ENCODE measurements at places on chromosomes 4 and X.

- DNase-seq: no peak
Observed at GRCh38 chr4:133524369-133524768, 375.3 kb downstream of the PCDH10 start.

GRCh38 chrX:15866147-15866546 lies 11.5 kb upstream of the AP1S2 start:
- DNase-seq: no peak

DNA sequence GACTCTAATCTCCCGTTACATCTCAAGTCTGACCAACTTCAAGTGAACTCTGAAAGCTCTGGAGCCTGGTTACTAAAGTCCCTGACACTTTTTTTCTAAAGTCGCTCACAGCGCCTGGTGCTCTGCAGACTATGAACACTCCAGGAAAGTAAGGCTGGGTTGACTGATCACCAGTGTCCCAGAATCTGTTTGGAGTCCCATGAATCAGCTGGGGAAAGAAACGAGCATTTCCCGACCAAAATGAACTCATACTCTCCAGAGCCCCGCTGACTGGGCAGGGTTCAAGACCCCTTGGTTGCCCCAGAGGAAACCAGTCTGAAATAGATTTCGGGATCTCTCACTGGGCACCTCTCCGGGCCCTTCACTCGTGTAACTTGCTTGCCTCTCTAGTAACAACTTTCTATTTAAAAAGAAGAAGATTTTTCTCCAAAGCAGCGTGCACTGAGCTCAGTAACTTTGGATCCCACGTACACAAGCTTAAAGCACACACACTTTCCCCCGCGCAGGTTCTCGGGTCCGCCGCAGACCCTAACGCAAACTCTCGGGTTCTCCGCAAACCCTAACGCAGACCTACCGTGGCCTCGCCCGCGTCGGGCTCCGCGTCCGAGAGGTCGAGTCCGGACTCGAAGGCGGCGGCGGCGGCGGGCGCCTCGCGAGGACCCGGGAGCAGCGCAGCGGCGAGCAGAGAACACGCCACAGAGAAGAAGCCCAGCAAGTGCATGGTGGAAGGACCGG lies 964 bp downstream of the VEGFC start:
- DNase-seq: no peak

DNA sequence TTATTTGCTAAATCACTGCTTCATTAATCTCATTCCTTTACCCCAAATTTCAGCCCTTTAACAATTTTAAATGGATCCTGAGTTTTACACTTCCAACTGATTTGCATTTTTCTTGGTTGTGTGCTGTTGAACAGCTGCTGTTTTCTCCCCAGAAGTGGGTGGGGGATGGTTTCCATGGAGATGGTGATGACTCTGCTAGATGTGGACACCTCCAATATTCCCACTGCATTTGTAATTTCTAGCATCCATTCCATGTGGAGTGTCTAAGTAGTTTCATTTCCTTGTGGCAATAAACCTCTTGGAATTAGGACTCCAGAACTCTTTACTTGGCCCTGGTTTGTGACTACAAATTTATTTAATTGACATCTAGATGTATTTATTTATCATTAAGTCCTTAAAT lies 330.4 kb downstream of the GBA3 start:
- no peak for DNase-seq

DNA sequence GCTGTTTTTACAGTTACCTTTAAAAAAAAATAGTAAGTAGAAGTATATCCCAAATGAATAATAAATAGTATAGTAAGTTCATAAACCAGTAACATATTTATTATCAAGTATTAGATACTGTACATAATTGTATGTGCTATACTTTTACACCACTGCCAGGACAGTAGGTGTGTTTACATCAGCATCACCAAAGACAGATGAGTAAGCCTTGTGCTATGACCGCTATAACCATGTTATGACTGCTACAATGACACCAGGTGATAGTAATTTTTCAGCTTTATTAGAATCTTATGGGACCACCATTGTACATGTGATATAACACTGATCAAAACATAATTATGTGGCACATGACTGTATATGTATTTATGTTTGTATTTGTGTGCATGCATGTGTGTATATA lies 27.3 kb downstream of the PABPC4L start:
- no peak for DNase-seq

DNA sequence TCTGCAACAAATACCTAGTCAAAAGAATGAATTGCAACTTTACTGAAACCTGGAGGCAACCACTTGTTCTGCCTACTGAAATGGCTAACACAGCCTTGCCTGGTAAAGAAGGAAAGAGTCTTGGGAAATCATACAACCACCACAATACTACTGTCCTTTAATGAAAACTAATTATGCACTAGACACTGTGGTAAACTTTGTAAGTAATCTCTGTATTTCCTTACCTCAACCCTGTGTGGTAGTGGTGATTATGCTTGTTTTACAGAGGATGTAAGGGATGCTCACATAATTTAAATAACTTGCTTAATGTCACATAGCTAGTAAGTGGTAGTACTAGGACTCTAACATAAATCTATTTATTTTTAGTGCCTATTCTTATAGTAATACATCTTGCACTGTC lies 44.7 kb downstream of the TMEM156 start:
- DNase-seq: no peak

DNA sequence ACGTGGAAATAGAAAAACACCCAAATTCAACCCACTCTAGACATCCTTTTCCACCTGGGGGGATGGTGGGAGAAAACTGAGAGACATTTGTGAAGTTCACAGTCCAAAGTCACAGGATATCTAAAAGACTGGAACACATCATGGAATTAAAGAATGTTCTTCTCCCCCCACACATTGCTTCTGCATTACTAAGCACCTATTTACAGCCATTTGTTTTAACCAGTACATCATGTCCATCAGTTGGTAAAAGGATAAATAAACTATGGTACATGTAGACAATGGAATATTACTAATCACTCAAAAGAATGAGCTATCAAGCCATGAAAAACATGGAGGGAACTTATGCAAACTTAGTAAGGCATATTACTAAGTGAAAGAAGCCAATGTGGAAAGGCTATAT lies 185.5 kb upstream of the ANXA10 start:
- DNase-seq: no peak

GRCh38 chrX:71099736-71100135 lies 4.1 kb downstream of the FOXO4 start:
- no peak for DNase-seq

DNA sequence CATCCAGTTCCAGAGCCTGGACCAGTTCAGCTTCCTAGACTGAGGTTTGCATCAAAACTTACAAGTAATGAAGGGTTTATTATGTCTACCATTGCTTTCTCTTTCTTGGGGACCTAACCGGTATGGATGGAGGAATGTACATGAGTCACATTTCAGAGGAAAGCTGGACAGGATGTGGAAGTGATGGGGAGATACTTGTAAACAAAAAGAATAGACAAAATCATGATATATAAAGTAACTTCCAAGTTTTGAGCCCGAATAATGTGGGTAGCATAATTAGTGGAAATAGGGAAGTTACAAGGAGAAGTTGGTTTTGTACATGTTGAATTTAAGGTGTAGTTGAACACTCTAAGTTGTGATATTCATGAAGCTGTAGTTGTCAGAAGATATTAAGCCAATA lies 15.0 kb downstream of the FNIP2 start:
- no peak for DNase-seq

DNA sequence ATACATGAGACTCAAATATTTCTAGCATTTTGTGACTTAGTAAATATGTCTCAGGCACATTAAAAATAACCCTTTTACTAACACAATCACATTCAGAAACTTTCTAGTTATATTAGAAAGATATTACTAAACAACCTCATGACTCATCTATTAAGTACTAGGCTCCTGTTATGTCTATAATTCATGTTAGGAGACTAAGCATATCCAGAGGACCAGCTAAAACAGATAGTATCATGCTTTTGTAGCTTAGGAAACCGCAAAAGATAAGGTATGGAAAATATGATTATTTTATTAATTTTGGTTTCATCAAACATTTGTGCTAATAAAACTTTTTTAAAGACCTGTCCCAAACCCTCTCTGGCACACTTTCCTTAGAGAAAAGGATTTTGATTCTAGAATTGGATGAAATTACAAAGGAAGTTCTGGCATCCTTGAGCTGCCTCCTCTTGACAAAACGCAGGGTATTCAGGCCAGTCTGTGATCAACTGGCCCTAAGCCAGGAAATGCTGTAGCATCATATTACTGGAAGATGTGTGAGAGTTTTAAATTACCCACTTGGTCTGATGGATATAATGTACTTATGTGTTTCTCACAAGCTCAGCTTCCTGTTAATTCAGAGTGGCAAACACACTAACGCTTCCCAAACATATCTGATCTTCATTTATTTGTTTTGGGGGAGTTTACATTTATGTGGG lies 60.4 kb downstream of the NRK start:
- DNase-seq: no peak

- no peak for DNase-seq
Observed at GRCh38 chrX:24080704-24081103, 25.9 kb downstream of the EIF2S3 start.

DNA sequence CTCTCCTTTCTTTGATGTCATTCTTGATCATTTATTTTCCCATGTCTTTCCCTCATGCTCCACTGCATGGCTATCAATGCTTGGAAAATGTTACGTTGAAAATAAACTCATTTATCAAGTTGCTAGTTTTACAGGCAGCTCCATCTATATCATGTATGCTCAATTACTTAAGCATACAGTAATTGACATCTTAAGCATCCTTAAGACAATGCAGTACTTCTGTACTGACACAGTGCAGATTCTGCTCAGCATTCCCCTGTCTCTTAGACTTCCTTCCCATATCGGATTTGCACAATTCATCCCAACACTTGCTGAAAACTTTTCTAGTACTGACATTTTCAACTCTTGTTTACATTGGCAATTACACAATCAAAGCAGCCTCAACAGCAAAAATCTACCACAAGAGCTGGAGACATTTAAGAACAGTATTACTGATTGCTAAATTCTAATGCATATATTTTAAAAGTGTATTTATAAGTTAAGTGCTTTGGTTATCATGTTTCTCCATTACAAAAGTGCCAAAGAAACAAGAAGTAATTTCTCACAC lies 165.6 kb downstream of the ATP10D start:
- DNase-seq: no peak

GRCh38 chr4:123350191-123350544 lies 46.4 kb upstream of the SPRY1 start:
- no peak for DNase-seq

GRCh38 chrX:150324035-150324728 lies 38.9 kb upstream of the MAMLD1 start:
- no peak for DNase-seq

DNA sequence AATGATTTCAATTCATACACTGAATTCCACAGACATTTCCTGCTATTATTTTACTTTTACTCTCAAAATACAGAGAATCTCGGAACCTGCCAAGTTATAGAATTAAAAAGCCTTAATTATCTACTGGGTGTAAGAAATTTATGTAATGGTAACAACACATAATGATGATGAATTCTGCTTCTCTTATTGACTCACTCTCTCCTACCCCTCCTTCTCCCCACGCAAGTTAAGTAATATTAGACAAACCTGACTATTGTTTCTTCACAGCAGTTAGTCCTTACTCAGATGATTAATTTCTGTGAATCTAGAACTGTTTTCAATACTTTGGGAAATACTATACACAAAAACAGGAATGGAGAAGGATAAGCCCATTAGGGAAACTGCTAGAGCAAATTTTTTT lies 762.0 kb downstream of the CCSER1 start:
- no peak for DNase-seq

GRCh38 chr4:172843192-172843591 lies 325.4 kb upstream of the GALNT7 start:
- no peak for DNase-seq

GRCh38 chr4:123455360-123455759 lies 58.8 kb downstream of the SPRY1 start:
- DNase-seq: no peak

GRCh38 chrX:11655282-11656015 lies 10.3 kb downstream of the ARHGAP6 start:
- DNase-seq: no peak

DNA sequence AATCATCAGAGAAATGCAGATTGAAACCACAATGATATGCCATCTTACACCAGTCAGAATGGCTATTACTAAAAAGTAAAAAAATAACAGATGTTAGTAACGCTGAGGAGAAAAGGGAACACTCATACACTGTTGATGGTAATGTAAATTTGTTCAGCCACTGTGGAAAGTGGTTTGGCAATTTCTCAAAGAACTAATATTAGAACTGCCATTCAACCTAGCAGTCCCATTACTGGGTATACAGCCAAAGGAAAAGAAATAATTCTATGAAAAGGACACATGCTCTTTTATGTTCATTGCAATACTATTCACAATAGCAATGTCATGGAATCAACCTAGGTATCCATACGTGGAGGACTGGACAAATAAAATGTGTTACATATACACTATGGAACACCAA lies 566.3 kb downstream of the STPG2 start:
- no peak for DNase-seq

- DNase-seq: no peak
Observed at GRCh38 chr4:87650938-87651337, 858 bp downstream of the DMP1 start.

DNA sequence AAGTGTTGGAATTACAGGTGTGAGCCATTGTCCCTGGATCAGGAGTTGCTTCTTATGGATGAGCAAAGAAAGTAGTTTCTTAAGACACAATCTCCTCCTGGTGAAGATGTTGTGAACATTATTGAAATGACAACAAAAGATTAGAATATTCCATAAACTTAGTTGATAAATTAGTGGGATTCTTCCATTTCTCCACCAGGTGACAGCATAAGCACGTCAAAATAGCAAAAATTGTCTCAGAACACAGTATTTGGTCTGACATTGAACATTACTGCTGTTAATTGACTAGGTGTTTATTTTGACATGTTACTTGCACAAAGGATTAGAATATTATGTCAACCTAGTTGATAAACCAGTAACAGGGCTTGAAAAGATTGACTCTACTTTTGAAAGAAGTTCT lies 21.6 kb downstream of the CLDN34 start:
- no peak for DNase-seq

DNA sequence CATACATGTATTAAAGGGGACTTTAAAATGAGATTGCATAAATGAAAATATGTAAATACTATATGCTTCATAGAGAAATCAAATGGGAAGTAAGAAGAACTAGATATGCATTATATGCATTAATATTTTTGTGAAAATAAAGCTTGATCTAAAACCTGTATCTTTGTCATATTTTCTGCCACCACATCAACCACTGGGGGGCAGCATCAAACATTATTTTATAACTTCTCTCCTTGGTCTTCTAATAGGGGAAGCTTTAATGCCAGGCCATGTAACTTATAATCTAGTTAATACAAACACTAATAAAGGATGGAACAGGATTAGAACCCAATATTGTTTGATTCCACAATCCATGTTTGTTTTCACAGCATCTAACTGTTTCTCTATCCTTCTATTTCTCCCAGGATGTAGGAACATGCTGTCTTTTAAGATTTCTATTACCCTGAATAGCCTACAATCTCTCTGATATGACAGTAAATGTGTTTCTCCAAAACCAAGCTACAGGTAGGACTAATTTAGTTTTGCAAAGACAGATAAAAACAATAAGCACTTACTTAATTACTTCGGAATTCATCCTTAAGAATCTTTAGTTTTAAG lies 10.0 kb downstream of the QRFPR start:
- DNase-seq: peak; percentile 42

GRCh38 chr4:101981756-101982155 lies 191.2 kb downstream of the BANK1 start:
- DNase-seq: no peak
